LoVo (cell line): ENCODE measurements at places on chromosomes 11 and 22.

- no peak for DNase-seq
Measured at GRCh38 chr22:45238957-45239680, 1.6 kb downstream of the KIAA0930 start.

- DNase-seq, result no peak
Measured at GRCh38 chr22:24836282-24836681, 30.3 kb downstream of the SGSM1 start.

- DNase-seq, result no peak
Measured at GRCh38 chr11:117026593-117027330, 71.5 kb downstream of the SIK3 start.

DNA sequence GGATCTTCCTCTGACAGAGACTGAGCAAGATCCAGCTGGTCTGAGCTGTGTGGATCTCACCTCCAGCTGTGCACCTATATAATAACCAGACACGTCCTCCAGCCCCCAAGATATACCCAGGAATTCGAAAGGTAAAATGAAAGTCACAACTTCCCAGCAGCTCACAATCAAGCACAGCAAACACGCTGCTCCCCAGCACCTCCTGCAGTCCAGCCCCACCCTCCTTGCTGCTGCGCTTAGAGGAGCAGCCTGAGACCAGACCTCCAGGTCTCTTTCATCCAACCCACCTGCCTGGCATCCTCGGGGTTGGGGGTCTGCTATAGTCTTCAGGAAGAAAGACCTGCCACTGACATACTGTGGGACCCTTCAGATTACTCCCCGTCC is 3.0 kb upstream of the APOL4 start:
- no peak for DNase-seq

DNA sequence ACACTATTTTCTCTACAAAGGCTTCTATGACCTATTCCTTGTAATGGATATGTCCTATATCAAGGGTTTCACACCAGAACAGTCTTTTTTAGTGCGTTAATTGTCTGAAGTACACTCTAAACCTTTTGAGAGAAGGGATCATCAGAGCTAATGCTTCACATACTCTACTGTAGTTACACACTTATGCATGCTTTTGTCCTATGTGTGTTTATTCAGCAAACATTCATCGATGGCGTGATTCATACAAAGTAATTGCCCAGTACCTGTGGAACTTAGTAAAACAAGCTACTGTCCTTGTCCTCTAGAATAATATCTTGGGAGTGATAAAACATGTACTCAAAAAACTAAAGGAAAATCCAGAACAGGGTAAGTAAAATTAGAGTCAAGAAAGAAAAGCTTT is 139.2 kb downstream of the GUCY1A2 start:
- no peak for DNase-seq

DNA sequence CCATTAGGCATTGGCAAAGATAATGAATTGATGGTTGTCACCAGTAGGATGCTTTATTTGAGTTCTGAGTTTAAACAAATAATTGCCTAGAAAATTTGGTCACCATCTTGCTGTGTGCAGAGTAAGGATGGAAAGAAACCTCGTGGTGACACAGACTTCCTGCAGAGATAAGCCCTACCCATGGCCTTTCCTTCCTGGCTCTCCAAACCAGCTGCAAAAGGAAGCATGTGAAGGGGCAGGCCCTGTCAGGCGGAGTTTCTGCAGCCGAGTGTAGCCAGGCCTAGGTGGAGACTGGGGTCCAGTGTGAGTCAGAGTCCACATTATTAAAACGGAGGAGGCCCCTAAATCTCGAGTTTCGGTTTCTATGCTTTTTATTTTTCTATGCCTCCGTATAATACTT is 83.1 kb upstream of the ADSL start:
- DNase-seq, result no peak

- no peak for DNase-seq
Measured at GRCh38 chr11:62885137-62885750, 4.5 kb downstream of the SLC3A2 start.

- DNase-seq, result no peak
Measured at GRCh38 chr11:123653483-123653826, 969 bp downstream of the SCN3B start.

DNA sequence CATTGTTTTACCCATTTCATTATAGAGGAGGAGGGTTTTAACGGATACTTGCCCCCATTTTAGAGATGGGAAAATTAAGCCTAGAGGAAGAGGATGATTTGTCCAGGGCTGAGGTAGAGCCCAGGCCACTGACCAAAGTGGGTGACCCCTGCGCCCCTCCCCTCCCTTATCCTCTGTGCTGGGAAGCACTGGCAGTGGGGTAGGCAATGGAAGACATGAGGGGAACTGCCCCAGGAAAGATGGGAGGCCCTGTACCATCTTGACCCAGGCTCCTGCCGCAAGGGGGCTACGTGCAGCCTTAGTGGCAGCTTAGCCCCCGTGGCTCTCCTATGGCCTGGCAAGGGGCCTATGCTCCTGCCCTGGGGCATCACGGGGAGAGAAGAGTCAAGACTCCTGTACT is 76.4 kb upstream of the MYOD1 start:
- no peak for DNase-seq

GRCh38 chr11:34825315-34825669 is 90.9 kb downstream of the APIP start:
- no peak for DNase-seq

DNA sequence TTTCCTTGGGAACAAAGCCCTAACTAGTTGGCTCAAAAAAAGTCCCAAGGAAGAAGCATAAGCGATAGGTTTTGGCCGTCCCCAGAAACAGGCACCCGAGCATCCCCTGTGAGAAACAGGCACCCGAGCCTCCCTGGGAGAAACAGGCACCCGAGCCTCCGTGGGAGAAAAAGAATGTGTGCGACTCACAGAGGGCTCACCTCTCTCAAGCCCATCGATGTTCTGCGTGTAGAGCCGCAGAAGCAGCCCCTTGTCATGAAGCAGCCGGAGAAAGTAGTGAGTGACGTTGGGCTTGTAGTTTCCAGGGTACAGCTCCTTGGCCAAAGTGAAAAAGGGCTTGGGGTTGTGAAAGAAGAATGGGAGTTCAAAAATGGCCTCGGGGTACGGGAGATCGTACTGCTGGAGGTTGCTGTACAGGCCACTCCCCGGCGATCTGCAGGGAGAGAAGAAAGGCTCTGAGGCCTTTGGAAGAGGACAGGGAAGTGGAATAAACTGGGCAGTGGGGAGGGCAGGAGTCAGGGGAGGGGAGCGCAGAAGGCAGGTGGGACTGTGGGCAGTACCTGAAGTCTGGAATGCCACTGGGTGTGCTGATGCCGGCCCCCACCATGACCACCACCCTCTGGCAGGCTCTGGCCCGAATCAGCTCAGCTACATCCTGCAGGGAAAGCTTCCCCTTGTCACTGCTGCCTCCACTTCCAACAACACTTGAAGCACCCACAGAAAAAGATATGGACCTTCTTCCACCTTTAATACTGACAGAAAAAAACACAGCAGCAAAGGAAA is 3.2 kb downstream of the SIRT3 start:
- DNase-seq, result no peak

GRCh38 chr11:86726770-86727504 is 54.5 kb upstream of the ME3 start:
- DNase-seq, result no peak

GRCh38 chr11:131471976-131472375 is 101.6 kb downstream of the NTM start:
- no peak for DNase-seq

DNA sequence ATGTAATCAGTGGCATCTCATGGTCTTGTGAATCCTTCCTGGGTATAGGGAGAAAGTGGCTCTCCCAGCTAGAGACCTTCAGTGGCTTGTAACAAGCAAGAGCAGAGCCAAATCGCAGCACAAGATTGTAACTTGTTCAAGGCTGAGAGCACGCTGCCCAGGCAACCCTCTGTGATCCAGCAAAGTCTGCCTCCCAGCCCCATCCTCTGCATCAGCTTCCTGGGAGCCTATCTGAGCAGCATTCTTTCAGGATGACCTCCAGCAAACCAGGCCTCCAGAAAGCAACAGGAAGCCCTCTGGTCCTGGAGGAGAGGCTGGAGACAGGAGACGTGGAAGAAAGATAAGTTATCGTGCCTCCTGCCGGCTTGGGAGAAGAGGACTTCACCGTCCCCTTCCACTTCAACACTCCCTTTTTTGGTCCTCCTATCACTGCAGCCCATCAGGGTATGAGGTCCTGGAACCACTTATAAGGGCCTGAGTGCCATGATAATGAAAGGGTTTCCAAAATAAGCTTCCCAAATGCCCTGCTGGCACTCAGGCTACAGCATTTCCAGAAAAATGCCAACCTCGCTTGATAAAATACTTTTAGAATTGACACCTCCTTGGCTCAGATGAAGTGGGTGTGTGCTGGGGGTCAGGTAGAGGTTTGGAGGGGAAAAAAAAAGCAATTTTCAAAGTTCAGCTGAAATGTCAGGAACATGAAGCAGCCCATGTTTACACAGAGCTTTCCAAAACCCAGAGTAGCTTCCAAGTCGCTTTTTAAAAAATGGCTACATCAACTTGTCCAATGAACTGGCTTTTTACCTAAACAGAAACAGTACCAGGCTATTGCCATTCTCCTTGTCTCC is 80.2 kb downstream of the PLEKHA7 start:
- no peak for DNase-seq

DNA sequence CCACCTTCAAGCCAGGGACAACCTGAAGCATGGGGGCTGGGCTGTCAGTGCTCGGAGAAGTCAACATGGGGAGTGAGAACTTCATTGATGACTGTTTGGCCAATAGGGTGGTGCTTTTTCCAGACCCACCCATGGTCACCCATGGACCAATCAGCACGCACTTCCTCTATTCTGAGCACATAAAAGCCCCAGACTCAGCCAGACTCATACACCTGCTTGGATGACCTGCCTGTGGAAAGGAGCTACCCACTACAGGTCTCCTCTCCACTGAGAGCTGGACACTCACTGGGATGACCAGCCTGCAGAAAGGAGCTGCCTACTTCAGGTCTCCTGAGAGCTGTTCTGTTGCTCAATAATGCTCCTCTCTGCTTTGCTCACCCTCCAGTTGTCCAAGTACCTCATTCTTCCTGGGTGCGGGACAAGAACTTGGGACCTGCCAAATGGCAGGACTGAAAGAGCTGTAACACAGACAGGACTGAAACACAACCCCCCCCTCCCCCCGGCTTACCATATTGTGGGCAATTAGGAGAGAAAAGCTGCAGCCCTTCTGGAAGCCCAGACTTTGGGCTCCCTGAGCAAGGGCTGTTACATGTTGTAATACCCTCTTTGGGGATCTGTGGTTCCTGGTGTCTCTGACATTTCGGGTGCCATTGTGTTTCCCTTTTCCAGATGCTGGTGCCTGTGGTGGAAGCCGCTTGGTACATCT is 44.4 kb upstream of the WNT11 start:
- DNase-seq, result no peak

DNA sequence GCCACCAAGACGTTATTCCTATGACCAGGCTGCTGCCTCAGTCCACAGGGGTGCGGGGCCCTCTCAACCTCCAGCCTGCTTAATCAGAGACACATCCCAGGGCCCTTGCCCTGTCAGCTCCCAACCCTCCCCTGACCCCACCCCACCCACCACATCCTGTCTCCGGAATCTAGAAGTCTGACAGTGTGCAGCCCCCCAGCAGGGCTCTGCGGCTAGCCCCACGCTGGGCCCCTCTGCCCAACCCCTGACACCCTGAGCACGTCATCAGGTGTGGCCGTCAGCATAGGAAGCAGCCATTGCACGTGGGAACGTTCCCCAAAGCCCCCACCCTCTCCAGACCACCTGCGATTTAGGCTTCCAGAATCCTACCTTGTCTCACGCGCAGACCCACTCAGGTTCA is 34.3 kb upstream of the IGSF9B start:
- no peak for DNase-seq

DNA sequence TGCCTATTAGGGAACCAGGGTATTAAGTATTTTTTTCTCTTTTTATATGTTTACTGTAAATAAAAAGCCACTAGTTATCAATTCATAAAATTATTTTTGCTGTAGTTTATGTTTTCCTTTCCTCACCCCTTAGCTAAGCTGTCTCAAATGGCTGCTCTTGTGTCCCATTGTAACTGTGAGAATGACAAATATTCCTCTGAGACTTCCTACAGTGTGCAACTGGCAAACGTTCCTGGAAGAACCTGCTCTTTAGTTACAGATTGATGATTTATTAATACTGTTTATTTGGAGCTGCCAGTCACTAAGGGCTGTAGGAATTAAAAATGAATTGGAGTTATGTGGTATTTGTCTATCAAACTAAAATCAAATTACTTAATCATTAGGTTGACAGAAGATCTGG is 675.4 kb upstream of the ARHGAP42 start:
- DNase-seq, result no peak

DNA sequence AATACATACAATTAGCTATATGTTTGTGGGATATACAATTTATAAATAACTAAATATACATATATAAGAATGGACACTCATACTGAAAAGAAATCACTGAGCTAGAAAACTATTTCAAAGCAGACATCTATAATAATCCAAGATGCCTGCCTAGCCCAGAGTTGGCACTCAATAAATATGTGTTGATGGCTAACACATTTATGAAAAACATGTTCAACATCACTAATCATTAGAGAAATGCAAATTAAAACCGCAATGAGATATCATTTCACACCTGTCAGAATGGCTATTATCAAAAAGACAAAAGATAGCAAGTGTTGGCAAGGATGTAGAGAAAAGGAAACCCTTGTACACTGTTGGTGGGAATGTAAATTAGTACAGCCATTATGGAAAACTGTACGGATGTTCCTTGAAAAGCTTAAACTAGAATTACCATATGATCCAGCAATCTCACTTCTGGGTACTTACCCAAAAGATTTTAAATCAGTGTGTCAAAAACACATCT is 29.8 kb downstream of the POU2AF1 start:
- no peak for DNase-seq

DNA sequence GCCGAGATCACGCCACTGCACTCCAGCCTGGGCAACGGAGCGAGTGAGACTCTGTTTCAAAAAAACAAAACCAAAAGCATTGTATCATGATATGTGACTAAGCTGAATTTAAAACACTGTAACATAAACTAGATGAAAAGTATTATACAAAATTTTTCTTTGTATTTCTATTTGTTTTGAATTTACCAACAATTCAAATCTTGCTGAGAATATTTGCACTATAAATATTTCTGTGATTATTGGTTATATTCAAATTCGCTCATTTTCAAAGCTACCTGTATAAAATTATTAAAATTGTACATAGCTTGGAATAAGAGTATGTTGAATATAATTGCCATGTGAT is 101.9 kb upstream of the SERPIND1 start:
- DNase-seq, result no peak

- no peak for DNase-seq
Measured at GRCh38 chr22:32522237-32522636, 47.6 kb downstream of the FBXO7 start.
